ENCODE measurements at places on chromosomes 7 and 10.

- DNase-seq = no peak
Measured at GRCh38 chr7:157702311-157703023, 365.7 kb downstream of the DNAJB6 start.

DNA sequence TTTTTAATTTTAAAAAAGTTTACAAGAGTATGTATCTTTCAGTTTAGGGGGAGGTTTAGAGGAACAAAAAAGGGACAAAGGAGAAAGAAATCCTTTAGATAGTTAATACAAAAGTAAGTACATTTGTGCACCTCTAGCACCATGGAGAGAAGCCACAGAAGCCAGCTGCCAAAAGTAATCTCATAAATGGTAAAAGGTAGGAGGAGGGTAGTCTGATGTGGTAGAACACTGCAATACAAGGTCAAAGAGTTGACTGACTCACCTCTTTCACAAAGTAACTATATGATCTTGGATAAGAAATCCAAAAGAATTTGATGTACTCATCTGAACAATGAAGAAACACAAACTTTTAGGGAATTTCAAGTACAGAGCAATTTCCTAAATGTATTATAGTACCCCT is 68.1 kb downstream of the CNOT4 start:
- no peak for DNase-seq

DNA sequence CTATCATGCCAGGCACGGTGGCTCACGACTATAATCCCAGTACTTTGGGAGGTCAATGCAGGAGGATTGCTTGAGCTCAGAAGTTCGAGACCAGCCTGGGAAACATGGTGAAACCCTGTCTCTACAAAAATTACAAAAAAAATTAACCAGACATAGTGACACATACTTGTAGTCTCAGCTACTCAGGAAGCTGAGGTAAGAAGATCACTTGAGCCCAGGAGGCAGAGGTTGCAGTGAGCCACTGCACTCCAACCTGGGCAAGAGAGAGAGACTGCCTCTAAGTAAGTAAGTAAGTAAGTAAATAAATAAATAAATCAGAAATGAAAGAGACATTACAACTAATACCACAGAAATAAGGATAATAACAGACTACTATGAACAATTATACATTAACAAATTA is 36.2 kb downstream of the PDLIM1 start:
- DNase-seq = no peak

- DNase-seq = no peak
Measured at GRCh38 chr7:93890041-93890463, 501 bp downstream of the TFPI2 start.

Measured in CD4-positive, alpha-beta T cell treated with Interleukin-12 subunit alpha and Interleukin-12 subunit beta, for 1 hour (primary cell).